ENCODE measurements at places on chromosomes 13 and 19.

DNA sequence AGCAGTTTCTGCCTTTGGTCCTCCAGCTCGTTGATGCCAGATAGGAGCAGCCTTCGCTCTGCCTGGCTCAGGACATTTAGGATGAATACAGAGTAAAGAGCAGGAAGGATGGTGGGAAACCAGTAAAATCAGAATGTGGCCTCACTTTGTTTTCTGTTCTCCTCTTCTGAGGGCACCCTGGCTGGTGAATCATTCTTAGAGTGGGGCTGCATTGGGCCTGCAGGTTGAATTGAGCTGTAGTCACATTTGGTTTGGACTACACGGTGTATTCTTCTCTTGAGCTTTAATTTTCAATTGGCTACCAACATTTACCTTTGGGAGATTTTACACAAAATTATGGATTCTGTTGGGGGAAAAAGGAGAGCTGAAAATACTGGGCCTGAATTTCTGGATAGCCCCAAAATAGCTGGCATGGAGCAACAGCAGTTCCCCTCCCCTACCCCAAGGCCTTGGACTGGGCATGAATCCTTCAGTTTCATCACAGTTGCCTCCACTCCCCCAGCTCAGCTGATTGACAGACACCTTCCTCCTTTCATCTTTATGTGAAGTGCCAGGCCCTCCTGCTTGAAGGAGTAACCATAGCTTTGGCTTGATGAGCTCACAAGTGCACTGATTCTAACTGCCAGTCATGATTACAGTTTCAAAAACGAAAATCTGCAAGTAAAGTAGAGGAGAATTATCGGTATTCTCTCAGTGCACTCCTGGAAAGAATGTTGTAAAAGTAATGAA lies 24.3 kb downstream of the ERCC5 start:
- no peak for DNase-seq

DNA sequence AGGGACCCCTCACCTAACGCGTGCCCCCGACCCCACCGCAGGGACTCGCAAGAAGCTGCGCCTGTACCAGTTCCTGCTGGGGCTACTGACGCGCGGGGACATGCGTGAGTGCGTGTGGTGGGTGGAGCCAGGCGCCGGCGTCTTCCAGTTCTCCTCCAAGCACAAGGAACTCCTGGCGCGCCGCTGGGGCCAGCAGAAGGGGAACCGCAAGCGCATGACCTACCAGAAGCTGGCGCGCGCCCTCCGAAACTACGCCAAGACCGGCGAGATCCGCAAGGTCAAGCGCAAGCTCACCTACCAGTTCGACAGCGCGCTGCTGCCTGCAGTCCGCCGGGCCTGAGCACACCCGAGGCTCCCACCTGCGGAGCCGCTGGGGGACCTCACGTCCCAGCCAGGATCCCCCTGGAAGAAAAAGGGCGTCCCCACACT lies 4.7 kb upstream of the MYBPC2 start:
- DNase-seq = no peak

DNA sequence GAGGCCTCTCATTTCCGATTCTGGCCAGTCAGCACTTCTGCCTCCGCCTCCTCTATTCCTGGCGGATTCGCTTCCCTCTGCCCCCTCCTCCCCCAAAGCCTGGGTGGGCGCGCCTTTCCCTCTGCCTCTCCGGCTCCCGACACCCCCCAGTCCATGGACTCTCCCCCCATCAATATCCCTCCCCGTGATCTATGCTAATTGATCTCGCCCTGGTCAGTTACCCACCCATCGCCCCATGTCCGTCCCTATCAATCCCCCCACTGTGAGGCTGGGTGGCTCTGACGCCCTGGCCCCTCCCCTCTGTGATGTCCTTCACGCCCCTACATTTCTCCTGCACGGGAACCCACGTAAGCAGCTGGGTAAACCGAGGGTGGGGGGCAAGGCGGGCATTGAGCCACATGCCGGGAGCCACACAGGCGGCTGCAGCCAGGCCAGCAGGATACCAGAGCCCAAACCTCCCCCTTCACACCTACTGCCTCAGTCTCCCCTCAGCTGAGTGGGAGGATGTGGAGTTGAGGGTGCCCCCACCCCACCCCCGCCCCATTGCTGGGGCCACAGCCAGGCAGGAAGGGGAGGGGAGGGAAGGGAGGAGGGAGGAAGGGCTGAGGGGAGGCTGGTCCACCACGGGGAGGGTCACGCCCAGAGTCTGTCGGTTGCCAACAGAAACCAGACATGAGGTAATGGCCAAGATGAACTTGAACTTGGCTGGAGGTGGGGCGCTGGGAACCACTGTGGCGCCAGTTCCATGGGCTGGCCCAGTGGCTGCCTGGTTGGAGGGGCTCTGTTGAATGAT lies 21.0 kb downstream of the SMIM24 start:
- no peak for DNase-seq

- no peak for DNase-seq
Observed at GRCh38 chr19:16235811-16236652, 38.3 kb downstream of the AP1M1 start.

- DNase-seq = no peak
Observed at GRCh38 chr19:12055784-12056183, 3.0 kb upstream of the ZNF878 start.

DNA sequence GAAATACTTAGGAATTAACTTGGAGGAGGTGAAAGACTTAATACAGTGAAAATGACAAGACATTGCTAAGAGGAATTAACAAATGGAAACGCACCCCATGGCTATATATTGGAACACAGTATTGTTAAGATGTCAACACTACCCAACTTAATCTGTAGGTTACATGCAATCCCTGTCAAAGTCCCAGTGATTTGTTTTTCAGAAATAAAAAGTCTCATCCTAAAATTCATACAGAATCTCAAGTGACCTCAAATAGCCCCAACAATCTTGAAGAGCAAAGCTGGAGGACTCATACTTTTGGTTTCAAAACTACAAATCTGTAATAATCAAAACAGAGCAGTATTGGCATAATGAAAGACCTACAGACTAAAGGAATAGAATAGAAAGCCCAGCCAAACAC lies 13.2 kb downstream of the ATP4B start:
- no peak for DNase-seq

DNA sequence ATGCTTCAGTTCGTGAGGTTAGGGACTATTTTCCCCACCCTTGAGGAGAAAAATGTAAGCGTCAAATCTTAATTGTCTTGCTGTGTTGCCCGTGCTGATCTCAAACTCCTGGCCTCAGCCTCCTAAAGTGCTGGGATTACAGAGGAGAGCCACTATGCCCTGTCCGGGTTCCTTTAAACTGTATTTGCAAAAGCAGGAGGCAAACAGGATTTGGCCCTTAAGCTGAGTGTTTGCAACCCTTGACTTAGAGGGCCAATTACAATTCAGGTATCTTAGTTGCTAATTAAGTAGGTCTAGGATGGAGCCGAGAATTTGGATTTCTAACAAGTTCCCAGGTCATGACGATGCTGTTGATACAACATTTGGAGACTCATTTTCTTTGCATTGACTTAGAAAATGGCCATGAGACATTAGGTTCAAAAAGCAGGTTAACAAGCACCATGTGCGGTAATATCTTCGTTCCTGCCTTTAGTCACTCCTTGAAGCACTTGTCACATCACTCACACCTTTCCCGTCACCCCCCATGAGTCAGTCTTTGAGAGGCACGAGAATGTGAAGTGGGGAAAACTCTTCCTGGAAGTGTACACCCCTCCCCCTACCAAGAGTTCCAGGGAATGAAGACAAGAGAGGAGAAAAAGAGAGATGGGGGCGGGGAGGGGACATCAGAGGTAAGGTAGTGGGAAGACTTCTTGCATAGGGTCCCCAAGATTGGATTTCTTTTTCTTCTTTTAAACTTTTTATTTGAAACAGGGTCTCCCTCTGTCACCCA lies 2.6 kb downstream of the NAPSA start:
- DNase-seq = no peak

DNA sequence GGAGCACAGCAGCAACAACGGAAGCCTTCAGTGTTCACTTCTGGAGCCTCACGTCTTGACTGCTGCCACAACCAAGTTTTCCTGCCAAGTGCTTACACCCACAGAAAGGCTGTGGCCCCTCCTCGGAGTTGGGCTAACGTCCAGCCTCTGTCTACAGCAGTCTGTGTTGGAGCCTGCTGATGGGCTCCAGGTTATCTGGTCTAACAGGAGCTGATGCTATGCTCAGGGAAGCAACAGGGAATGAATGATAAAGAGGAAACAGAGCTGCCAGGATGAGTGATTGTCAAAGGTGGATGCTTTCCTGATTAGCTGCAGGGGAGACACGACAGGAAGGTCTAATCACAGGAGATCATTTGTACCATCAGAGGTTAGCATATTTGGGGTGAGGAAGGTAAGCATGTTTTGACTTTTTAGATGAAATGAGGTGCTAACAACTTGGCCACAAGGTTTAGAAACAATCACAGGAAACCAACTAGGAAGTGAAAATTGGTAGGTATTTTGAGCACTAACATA lies 53.8 kb upstream of the RCBTB2 start:
- no peak for DNase-seq

DNA sequence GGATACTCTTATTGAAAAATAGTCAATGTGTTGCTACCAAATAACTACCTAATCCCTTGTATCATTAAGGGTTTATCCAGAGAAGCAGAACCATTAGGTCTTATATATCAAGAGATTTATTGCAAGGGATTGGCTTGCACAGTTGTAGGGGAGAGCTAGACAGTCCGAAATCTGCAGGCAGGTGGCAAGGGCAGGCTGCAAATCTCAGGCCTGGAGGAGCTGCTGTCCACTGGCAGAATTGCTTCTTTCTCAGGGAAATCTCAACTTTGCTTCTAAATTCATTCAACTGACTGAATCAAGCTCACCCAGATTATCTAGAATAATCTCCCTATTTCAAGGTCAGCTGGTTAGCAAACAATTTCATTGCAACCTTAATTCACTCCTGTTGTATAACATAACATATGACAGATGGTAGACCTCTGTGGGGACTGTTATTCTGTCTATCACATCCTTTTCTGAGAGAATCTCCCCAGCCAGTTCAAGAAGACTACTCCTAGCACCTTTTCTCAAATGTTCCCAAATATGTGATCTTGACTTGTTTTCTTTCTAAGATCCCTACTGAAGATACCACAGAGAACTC lies 194.2 kb downstream of the NHLRC3 start:
- no peak for DNase-seq

- no peak for DNase-seq
Observed at GRCh38 chr13:50078895-50079654, 63.8 kb downstream of the KCNRG start.

GRCh38 chr19:8468761-8469373 lies 24.1 kb downstream of the HNRNPM start:
- no peak for DNase-seq

- DNase-seq = no peak
Observed at GRCh38 chr19:38149661-38150061, 74.4 kb downstream of the DPF1 start.

- DNase-seq = peak; percentile 6
Observed at GRCh38 chr13:106212386-106213010, 323.0 kb downstream of the EFNB2 start.

DNA sequence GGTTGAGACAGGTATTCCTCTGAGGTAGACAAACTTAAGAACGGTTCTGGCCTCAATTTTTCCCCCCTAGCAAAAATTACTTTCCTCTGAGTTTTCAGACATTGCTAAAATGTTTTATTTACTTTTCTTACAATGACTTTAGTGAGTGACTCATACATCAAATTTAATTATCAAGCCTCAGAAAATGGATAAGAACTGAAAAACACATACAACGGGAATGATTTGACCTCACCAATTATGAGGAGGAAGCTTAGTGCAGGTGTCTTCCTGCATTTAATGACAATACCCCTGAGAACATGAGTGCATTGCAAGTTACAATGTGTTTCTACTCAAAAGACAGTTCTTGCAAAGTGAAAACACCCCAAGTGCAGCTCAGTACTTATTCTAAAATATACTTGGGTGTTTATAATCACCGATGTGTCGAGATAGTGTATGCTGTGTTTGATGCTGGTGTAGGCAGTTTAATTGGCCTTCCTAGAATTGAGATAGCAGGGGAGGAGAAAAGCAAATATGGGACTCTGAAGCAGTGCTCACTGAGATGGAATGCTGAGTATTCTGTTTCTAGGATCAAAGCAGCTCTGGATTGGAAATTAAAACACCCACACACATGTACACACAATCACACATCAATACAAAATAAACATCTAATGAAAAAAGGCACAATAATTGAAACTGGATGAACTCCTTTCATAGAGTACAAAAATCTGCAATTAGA lies 189.5 kb upstream of the SLC10A2 start:
- no peak for DNase-seq

DNA sequence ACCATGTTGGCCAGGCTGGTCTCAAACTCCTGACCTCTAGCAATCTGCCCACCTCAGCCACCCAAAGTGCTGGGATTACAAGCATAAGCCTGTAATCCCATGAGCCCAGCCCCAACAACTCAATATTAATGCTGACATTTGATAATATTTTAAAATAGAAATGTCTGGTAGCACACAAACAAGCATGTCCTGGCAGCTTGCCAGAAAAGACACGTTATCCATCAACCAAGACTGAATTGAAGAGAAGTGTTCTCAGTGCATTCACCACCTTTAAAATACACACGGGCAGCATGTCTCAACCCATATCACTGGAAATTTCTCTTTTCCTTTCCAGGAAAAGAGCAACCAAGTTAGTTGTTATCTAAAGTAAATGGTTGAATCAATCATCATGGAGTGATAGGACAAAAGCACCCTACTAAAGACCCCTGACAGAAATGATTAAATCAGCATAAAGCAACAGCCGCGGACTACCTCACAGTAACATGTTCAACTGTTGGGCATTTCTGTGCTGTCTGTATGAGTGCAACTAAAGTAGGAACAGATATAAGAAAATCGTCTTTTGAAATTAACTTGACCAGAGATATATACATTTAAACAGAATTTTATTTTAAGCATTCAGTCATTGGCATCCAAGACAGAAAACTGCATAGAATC lies 25.0 kb downstream of the LHFPL6 start:
- no peak for DNase-seq

DNA sequence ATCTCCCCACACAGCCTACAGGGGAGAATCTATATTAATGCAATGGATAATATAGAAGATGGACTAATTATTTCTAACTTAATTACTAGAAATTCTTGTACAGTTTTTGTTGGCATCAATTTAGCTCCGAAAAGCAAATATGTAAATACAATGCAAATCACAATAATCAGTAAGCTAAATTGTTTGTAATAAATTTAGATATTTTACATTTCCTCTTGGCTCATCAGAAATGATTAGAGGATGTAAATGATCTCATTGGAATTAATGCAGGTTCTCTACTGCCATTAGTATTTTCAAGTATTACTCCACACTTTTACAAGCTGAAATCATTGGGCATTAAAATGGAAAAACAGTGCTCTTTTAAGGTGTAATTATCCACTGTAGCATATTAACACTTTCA lies 741.8 kb upstream of the MIR17HG start:
- DNase-seq = no peak

DNA sequence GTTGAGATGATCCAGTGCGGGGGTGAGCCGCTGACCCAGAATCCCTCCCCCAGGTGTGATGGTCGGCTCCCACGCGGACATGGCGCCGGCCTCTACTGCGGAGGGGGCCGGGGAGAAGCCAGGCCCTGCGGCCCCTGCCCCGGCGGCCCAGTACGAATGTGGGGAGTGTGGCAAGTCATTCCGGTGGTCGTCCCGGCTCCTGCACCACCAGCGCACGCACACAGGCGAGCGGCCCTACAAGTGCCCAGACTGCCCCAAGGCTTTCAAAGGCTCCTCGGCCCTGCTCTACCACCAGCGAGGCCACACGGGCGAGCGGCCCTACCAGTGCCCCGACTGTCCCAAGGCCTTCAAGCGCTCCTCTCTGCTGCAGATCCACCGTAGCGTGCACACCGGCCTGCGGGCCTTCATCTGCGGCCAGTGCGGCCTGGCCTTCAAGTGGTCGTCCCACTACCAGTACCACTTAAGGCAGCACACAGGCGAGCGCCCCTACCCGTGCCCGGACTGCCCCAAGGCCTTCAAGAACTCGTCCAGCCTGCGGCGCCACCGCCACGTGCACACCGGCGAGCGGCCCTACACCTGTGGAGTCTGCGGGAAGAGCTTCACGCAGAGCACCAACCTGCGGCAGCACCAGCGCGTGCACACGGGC lies 3.7 kb upstream of the NAT14 start:
- no peak for DNase-seq
